ENCODE measurements at places on chromosomes 6 and 20.
A peak's percentile ranks its signal among the peaks of the same experiment; 100 is the strongest.

DNA sequence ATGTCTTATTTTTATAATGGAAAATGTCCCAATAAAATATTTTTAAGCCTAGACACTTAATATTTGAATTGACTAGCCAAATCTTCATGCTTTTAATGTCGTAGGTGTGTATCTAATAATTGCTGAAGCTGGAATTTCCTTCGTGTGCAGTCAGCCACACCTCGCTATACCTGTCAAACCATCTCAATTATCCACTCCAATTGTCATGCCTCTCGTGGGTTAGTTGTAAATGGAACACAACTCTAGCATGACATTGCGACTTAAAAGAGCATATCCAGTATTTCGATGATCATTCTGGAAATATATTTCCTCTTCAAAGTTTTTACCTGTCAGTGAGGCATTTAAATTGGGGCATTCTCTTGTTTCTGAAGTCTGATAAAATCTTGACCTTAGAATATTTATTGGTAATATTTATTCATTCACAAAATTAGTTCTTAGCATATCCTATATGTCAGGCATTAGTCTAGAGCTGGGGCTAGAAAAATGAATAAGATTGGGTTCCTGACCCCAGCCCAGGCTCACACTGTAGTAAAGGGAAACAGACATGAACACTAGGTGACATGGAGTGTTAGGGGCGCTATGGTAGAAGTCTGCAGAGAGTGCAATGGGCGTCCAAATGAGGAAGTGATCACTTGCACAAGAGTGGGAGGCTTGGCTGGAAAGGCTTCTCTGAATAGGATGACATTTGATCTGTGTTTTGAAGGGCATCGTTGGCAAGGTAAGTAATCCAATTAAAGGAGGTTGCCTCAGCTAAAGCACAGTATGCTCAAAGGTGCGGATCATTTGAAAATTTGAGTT is 11.0 kb upstream of the CFAP206 start:
- DNase-seq = no peak

DNA sequence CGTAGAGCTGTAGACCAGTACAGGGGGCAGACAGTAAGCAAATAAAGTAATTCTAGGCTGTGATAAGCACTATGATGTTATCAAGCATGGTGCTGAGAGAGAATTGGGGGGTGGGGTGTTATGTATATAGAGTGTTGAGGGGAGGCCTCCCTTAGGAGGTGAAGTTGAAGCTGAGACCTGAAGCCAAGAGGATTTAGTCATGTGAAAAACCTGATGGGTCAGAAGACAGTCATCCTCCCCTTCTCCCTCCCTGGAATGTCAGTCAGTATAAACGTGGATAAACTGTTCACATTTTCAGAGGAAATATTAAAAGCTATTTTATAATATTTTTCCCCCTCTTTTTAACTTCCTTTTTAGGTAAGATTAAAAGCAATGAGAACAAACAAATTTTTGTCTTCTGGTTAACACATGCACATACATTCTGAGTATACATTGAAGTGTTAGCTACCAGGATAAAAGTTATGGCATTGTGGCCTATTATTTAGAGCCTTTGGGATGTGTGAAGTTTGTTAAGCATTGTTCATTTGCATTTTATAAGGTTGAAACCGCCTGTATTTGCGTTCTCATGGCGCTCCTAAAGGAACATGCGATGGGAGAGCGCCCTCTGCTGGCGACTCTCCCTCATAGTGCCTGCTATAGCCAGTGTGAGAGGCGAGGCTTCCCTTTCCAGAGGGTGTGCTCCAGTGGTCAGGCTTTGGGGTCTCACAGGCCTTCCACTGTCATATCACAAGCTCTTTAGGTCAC is 35.4 kb upstream of the MAPK13 start:
- DNase-seq = peak; percentile 17

DNA sequence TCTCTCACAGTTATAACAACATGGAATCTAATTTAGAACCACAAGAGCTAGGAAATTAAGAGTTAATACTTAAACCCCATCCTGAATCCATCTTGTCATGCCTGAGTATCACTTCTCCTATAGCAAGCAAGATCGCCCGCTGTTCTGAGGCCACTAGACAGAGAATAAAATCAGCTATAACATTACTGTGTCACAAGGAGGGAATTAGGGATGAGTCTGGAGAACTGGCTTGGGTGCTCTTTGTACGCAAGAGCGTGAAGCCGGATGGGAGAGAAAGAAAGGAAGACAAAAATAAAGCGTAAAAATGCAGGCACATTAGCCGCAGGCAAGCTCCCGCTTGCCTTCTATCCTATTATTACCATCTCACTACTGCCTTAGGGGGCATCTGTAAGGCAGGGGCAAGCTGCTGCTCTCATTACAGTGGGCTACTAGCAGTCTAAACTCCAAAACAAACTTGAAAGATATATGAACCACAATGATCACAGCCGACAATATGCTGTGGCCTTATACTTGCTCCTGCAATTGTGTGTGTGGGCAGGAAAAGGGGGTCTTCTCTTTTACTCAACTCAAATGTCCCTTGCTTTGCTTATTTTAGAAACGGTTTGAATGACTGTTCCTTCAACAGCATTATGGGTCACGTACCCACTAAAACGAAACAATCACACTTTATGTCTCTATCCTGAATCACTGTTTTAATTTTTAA is 81.9 kb downstream of the GJA10 start:
- DNase-seq = no peak

- no peak for DNase-seq
Observed at GRCh38 chr6:151082079-151082478, 157.7 kb upstream of the AKAP12 start.

GRCh38 chr6:85864453-85865401 is 222.0 kb upstream of the SYNCRIP start:
- DNase-seq = no peak

GRCh38 chr6:169854083-169854725 is 102.8 kb downstream of the ERMARD start:
- DNase-seq = no peak

DNA sequence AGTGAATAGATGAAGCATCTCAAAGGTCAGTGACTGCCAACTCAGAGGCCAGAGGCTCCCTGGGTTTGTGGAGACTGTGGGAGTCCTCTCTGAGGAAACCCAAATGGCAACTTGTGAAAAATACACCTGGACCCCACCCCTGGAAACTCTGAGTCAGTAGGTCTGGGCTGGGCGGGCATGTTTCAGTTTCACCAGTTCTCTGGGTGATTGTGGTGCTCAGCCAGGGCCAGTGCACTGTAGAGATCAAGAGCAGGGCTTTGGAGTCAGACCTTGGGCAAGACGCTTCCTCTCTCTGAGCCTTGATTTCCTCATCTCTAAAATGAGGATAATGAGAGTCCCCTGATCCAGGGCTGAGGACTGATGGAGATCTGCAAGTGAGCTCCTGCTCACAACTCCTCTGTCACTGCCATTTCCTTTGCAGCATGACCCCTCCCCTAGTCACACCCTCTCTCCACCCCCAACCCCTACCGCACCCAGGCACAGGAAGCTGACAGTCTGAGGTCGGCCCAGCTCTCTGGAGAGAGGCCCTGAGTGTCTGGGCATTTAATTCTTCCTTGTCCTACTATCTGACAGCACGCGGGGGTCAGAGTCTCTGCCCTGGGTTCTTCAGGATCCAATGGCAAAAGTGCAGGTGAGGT is 5.1 kb downstream of the DEF6 start:
- DNase-seq = no peak

- no peak for DNase-seq
Observed at GRCh38 chr6:52435345-52435744, 15.2 kb downstream of the EFHC1 start.

DNA sequence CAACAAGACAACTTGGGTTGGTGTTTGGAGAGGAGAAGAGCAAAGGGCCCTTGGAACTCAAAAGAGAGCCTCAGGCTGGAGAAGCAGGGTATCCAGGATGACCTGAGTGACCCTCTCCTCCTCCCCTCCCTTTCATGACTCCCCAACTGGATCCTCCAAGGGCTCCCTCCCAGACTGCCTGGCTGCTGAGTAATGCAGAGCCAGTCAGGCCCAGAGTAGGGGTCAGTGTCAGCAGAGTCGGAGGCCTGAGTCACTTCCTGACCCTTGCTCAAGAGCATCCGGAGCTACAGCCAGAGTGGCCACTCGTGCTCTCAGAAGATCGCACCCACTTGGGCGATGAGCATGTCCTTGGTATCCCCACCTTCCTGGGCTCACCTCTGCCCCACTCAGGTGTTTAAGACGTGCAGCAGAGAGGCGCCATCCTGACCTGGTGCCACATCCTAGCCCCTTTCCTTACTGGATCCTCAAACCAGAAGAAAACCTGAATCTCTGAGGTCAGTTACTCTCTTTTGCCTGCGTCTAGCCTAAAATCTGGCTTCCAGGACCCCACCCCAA is 2.8 kb upstream of the MAPK13 start:
- peak; percentile 48 for DNase-seq

- DNase-seq = no peak
Observed at GRCh38 chr6:162898011-162898410, 170.2 kb downstream of the PACRG start.

GRCh38 chr6:82245376-82245775 is 2.2 kb downstream of the IBTK start:
- DNase-seq = no peak

DNA sequence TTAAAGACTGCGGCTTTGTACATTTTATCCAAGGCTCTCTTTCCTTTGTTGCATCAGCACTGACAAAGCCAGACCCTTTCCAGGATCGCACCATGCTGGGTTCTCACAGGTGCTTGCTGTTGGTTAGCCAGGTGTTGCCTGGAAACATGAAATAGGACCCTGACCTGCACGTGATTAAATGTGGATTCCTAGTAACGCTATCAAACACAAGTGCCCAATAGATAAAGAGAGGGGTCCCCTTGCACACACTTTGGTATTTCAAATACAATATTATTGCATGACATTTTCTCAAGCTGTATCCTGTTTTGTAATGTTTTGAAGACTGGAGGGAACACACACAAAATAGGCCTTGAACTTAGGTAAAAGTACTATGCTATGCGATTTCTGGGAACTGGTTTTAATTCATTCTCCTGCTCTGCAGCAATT is 73.3 kb downstream of the AKAP12 start:
- DNase-seq = no peak

GRCh38 chr6:113819169-113819830 is 37.8 kb upstream of the MARCKS start:
- no peak for DNase-seq

DNA sequence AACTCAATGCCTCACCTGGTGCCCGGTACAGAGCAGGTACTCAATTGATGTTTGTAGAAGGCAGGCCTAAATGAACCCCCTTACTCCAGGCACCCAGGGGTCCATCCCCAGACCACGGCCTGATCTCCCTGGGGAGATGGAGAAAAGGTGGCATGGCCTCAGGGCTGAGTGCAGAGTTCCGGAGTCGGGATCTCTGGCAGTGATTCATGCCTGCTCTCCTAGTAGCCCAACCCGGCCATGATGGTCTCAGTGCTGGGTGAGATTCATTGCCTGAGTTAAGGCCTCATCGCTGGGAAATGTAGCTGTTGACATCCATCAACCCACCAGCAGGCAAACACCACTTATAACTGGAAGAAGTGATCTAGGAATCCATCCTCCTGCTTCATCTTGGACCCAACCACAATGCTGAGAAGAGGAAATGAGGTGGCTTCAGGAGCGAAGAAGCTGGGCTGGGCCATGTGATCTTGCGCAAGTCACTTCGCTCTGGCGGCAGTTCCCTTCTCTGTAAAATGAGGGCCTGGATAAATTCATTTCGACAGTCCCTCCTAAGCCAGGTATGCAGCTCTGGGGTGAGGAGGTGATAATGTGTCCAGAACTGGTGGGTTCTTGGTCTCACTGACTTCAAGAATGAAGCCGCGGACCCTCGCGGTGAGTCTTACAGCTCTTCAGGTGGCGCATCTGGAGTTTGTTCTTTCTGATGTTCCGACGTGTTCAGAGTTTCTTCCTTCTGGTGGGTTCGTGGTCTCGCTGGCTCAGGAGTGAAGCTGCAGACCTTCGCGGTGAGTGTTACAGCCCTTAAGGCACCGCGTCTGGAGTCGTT is 24.7 kb downstream of the ETV7 start:
- no peak for DNase-seq

DNA sequence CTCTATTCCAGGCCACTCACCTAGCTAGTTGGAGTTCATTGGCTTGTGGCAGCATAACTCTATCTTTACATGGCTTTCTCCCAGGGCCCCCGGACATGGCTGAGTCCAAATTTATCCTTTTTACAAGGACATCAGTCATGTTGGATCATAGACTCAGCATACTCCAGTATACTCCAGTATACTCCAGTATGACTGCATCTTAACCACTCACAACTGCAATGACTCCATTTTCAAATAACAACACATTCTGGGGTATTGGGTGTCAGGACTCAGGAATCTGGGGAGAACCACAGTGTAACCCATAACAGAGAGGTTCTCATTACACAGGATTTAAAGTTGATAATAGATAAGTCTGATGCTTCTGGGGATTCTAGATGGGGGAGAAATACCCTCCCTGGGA is 53.8 kb upstream of the TSHZ2 start:
- no peak for DNase-seq

DNA sequence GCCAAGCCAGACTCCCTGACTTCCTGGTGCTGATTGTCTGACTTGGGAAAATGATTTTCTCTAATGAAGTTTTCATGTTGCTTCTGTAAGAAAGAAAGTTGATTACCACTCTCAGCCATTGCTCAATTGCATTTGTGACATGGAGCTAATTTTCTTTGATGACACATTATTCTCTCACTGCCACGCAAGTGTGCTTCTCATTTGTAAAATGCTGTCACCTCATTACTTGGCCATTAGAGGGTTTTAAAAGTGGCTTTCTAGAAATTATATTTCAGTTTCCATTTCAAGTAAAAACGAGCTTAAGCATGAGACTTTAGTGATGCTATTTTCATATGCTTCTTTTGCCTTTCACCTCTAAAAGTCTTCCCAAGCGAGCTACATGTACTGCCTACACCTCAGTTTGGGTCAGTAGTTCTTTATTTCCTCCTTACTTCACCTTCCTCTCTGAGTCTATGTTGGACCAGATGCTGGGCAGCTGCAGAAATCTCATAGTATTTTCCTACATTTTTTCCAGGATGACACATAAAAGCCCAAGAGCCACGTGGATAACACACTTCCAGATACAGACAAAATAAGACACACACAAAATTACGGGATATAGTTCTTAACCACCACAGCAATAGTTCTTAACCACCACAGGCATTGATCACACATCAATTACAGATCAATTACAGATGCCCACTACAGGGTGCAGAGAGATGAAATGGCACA is 6.3 kb upstream of the FAM210B start:
- no peak for DNase-seq

DNA sequence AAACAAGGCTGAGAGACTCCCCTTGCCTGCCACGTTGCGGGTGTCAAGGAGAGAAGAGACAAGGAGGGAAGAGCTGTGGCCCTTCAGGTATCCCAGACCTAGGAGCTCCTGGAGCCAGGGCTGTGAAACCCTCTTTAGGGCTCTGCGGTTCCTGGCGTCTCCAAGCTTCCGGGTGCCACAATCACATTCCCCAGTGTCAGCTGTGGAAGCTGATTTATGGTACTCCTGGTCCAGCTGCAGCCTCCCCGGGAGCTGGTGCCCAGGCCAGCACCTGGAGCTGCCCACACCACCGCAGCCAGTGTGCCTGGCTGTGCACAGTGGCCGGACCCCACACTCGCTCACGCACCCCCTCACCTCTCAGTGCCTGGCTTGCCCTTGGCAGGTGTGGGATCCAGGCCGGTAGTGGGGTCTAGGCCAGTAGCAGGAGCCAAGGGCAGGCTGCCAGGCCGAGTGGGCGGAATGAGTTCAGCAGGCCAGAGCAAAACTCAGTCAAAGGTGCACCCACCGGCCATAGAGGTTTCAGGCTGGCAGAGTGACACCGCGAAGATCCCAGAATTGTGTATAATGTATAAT is 58.9 kb upstream of the L3MBTL3 start:
- no peak for DNase-seq

GRCh38 chr20:519999-520398 is 23.6 kb downstream of the CSNK2A1 start:
- DNase-seq = no peak
